ENCODE measurements at places on chromosomes 5 and 9. TPM values are rescaled to one million over a fixed set of nuclear protein-coding genes. Genes with fewer than 3 reads are reported as not detected.

Gene BARHL1
- total RNA-seq: not detected

Gene ESM1
- total RNA-seq: 0.49 TPM

Gene CCNJL
- 2.6 TPM for total RNA-seq

Gene LCN2
- 1.1 TPM for total RNA-seq

Gene HARS1
- total RNA-seq: 49.3 TPM

DNA sequence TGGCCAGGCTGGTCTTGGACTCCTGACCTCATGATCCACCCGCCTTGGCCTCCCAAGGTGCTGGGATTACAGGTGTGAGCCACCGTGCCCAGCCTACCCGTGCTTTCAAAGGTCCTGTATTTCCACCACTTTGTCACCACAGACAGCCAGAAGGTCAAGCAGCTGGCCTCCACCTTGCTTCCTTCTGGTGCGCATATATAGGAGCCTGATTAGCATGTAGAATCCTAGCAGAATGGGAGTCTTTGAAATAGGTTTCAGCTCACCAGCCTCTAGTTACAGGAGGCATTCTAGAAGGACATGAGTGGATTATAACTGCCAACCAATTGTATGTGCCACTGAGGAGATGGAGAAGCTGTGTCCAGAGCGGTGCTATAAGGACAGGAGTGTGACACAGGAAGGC, 18.9 kb downstream of the POLR1E start:
- no peak for DNase-seq

GRCh38 chr5:11069041-11069440, 308.0 kb upstream of the DAP start:
- no peak for DNase-seq

DNA sequence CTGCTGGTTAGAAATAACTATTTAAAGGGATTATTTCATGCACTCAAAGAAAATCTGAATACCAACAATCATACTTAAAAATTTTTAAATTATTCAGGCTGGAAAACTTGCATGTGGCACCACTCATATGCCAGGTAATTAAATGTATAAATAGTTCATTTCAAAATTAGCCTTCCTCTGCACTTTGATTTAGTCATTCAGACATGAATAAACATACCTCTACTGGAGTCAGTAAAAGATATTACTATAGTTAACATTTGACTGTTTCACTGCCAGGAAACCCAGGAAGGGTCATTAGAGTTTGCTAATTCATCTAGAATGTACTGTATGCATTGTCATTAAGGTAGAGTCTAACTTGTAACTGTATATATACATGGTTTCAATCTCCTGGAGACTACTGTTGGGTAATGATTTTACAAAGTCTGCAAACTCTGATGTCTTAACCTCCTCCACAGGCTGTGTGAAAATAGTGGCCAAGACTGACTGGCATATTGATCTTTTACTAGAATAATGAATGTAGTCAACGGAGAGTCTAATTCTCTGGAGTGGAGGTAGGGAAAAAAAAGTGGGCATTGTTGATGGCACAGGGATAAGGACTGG, 43.7 kb downstream of the TEX10 start:
- DNase-seq: no peak

DNA sequence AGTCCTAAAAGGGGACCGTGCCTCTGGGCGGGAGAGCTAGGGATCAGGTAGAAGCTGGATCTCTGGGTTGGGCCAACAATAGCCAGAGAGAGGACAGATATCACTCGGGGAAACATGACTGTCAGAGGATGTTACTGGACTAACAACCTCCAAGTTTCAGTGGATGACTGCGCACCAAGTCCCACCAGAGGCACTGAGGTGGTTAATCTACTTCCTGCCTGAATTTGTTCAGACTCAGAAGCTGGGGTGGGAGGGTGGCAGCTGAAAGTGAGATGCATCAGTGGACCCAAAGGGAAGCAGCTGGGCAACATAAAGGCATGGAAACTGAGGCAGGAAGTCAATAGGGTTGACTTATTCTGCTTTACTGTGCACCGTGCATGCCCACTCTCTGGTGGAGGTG, 130.1 kb upstream of the SLC44A1 start:
- DNase-seq: no peak

DNA sequence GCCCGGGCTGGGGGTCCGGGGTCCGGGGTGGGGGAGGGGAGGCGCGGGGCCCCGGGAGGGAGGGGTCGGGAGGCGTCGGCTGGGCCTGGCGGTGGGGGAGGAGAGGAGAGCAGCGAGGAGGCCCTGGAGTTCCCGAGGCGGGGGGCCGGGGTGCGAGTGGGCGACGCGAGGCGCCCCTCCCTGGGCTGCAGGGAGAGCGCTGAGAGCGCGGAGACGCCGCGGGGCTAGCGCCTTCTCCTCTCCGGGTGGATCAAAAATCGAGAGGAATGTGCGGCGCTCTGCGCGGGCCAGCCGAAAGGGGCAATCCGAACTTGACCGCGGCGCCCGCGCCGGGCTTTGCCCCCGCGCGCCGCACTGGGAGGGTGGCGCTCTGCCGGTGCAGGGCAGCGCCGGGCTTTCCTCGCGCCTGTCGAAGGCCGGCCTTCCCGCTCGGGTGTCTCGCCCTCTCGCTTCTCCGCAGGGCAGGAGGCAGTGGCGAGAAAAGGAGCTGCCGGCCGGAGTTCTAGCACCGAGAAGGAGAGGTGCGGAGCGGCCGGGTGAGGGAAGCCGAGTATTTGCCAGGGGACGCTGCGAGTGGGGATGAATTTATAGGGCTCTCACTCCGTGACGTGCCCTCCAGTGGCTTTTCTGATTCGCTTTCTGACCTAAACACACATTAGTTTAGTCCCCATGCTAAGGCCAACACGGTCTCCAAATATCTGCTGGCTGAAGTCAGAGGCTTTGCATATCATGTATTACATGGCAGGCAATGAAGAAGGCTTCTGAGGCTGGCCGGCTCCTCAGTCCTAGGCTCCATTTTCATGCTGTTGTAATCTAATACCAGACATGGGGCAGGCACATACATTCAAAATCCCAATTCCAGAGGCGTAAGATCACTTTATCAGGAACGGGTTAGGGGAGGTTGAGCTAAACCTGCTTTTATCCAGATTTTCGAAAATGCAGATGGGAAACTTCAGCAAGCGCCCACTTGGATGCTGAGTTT, 503 bp upstream of the GDNF start:
- DNase-seq: peak; percentile 81

GRCh38 chr9:12464910-12465512, 228.2 kb upstream of the TYRP1 start:
- no peak for DNase-seq

DNA sequence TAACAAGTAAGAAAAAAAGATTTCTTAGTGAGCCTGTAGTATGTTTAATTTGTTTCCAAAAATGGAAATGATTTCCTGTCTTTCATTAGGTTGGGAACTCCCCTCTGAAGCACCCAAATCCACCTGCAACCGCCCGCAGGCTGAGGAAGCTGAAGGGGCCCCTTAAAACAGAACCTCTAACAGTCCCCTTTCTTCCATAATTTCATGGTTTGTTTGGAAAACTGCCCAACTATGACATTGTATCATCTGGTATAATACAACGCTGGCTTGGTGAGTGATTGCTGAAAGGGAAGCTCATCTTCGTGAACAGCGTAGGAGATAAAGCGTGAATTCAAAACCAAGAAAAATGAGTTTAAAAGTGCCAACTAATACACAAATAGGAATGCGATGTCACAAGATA, 215.5 kb downstream of the FSTL4 start:
- no peak for DNase-seq

Data from aorta (tissue), 5 donors.